ENCODE measurements at places on chromosomes 16 and 17.

DNA sequence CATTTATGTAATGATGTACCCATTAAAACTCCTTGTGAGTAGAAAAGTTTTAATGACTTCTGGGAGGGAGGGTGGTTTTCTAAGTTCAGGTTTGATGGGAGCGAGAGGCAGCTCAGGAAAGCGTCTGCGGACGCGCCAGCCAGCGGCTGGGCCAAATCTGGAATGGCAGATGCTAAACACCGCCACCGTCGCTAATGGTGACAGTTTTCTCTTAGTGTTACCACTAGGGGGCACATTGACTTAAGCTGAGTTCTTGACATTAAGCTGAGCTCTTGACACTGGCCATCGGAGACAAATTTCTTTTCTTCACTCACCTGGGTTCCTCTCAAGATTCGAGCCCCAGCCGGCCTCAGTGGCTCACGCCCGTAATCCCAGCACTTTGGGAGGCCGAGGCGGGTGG, 6.7 kb downstream of the TRPV1 start:
- no peak for DNase-seq

GRCh38 chr17:41787021-41787418, 509 bp upstream of the JUP start:
- DNase-seq: no peak

DNA sequence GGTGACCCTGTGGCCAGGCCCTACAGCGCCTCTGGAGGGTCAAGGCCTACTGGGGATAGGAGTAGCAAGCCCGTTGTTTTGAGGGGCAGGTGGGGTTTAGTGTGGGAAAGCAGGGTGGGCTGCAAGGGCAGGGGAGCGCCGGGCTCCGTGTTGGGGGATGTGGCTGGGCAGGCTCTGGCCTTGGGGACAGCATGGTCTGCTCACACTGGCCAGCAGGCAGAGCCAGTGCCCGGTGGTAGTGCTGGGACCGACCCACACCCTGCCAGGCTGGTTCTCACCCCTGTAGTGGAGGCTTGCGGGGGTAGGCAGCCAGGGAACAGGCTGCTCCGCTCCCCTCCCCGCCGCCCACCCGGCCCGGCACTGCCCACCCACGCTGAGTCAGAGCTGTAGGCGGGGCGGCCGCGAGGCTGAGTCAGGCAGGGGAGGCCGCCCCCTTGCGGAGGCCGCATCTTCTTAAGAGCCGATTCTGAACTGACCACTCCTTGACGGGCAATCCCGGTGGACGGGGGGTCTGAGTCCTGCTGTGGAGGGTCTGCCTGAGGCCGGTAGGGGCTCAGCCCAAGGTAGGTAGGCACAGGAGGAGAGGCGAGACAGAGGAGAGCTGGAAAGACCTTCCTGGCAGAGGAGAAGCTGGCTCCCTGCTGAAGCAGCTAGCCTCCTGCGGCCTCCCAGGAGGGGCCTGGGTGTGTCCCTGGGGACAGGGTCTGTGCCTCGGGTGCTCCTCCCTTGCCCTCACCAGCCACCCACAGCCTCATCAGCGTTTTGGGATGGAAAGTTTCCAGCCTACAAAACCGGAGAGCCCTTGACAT, 62.4 kb downstream of the BAIAP2 start:
- DNase-seq: peak; percentile 85

GRCh38 chr16:5206331-5206990, 108.9 kb upstream of the EEF2KMT start:
- no peak for DNase-seq

DNA sequence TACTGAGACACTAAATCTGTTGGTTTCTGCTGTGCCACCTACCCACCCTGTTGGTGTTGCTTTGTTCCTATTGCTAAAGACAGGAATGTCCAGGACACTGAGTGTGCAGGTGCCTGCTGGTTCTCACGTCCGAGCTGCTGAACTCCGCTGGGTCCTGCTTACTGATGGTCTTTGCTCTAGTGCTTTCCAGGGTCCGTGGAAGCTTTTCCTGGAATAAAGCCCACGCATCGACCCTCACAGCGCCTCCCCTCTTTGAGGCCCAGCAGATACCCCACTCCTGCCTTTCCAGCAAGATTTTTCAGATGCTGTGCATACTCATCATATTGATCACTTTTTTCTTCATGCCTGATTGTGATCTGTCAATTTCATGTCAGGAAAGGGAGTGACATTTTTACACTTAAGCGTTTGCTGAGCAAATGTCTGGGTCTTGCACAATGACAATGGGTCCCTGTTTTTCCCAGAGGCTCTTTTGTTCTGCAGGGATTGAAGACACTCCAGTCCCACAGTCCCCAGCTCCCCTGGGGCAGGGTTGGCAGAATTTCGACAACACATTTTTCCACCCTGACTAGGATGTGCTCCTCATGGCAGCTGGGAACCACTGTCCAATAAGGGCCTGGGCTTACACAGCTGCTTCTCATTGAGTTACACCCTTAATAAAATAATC, 14.6 kb downstream of the STH start:
- DNase-seq: no peak

DNA sequence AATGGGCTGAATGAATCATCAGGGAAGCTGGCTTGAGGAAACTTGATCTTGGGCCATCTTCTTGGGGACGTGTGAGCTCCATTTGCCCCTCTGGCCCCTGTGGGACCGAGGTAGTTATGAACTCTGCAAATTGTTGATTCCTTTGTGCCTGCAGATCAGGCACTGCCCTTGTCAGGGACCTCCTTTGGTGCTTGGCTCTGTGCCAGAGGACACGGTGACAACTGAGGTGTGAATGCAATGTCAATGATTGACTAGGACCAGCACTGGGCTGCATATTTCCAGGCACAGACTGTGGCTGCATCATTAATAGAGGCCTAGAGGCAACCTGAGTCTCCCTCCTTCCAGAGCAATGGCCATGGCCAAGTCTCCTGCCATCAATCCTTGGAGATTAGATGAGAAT, 23.8 kb downstream of the PDILT start:
- no peak for DNase-seq

GRCh38 chr17:39244600-39245570, 19.1 kb upstream of the STAC2 start:
- DNase-seq: no peak

DNA sequence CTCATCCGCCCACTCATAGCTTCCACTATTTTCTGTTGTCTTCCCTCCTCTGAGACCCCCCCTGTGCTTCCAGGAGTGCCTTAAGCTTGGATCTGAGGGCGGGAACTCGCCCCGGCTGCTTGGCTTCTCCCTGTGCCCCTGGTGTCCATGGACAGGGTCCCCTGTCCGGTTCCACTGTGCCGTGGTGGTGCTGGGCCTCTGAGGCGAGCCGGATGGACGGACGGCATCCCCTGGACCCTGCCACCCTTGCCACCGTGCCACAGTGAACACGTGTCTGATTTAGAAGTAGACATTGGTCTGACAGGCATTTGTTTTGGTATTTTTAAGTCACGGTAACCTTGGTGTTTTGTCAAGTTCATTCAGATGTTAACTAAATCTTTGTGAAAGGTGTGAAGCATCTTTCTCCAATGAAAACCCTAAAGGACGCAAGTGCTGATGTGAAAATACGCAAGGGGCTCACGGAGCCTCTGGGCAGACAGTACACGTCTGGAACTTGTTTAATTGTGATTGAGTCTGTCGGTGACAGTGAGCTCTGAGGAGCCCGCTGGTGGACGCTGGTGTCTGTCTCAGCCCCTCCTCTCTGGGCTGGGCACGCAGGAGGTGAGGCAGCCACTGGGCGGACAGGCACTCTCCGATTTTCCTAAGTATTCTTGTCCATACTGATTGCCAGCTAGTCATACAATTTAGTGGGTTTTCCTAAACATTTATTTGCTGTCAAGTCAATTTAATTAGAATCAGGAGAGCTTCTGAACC, 26.3 kb downstream of the ZNF750 start:
- DNase-seq: no peak

DNA sequence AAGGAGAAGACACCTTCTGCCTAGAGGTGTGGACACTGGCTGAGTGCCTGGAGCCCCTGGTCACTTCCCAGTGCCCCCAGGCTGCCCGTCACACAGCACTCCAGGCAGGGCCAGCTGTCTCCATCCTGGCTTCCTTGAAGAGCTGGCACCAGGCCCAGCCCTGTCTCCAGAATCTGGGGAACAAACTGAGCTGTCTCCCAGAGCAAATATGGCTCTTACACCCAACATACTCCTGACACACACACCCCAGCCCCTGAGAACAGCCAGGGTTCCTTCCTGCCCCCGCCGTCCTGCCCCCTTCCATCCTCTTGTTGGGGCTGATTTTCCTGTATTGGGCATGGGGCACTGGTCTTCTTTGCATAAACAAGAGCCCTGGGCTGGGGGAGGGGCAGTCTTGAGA, 9.1 kb downstream of the NHERF1 start:
- DNase-seq: no peak

GRCh38 chr17:16254773-16255400, 37.9 kb downstream of the PIGL start:
- DNase-seq: no peak

GRCh38 chr17:8122422-8122923, 1.4 kb downstream of the HES7 start:
- no peak for DNase-seq

DNA sequence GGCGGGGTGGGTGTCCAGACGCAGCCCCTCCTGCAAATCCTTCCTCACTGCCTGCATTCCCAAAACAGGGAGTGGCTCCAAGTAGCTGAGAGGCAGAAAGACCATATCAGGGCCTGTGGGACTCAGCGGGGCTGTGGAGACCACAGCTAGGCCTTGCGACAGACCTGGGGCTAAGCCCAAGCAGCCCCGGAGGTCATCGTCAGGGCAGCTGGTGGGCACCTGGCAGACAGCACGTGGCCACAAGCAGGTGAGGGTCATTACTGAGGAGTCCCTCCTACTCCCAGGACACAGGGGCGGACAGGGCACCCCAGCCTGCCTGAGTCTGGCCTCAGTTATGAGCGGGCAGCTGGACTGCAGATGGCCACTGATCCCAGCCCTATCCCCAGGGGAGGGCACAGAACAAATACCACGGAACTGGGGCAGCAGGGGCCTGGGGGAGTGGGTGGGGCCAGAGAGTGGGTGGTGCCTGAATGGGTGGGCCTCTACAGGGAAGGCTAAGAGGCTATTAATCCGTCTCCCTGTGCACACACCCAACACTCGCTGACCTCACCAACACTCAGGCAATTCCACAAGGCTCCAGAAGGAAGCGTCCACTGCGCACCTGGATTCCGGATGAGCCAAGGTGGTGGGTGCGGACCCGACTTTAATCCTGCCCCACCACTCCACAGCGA, 8.5 kb downstream of the HS3ST6 start:
- DNase-seq: peak; percentile 11

GRCh38 chr17:4901648-4902344, 1.1 kb downstream of the CHRNE start:
- DNase-seq: no peak

GRCh38 chr16:4052801-4053293, 63.4 kb downstream of the ADCY9 start:
- DNase-seq: no peak

- DNase-seq: no peak
These were observed 168.9 kb upstream of the CIBAR2 start for GRCh38 chr16:85281181-85281580.

DNA sequence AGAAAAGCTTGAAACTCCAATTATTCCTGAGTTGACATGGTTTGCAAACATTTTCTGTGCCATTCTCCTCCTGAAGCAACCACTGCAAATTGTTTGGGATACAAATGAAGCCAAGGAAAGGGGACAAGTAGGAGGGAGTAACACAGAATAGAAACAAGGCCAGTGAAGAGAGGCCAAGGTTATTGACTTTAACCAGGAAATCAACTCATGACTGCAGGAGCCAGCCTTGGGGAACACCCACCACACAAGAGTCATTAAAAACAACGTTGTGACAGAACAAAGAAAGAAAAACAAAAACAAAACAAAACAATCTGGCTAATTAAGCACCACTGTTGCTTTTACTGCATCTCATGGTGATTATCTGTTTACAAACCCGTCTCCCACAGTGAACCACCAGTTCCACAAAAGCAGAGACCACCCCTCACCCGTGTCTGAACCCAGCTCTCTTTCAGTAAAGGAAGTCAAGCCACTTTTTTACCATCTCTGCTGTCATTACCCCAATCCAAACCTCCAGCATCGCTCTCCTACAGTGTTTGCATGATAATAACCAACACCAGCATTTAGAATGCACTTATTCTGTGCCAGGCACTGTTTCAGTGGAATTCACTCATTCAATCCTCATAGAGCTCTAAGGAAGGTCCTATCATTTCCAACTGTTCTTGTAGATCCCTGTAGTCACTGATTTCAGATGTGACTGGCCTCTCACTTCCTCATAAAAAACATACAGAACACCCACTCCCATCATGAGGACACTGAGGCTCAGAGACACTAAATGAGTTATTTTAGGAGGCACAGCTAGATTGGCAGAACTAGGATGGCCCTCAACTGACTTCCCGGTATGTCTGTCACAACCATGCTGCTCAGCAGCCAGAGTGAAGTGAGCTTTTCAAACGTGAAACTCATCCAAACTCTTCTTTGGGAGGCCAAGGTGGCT, 2.0 kb downstream of the ZDHHC1 start:
- DNase-seq: no peak

GRCh38 chr16:23521037-23521743, 10.9 kb upstream of the GGA2 start:
- no peak for DNase-seq

- no peak for DNase-seq
These were observed 16.6 kb downstream of the CCL4 start for GRCh38 chr17:36120221-36120620.

DNA sequence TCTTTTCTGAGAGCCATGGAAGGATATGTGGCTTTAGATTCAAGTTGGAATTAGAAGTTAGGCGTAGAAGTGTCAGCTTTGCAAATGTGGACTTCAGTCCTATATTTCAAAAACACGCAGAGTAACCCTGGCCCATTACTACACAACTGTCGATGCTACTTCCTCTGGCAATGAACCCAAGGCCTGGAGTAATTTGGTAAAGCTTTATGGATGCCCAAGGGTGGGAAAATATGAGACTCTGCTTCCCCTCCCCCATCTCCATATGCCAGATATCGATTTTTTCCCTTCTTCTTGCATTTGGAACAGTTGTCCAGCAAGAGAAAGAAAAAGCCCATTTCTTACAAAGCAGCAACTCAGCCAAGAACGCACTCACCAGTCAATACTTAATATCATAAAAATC, 2.9 kb upstream of the MAP1LC3B start:
- DNase-seq: no peak

GRCh38 chr17:59160157-59161025, 4.8 kb downstream of the PRR11 start:
- no peak for DNase-seq
